H9 (cell line): ENCODE measurements at places on chromosomes 16 and 17.

DNA sequence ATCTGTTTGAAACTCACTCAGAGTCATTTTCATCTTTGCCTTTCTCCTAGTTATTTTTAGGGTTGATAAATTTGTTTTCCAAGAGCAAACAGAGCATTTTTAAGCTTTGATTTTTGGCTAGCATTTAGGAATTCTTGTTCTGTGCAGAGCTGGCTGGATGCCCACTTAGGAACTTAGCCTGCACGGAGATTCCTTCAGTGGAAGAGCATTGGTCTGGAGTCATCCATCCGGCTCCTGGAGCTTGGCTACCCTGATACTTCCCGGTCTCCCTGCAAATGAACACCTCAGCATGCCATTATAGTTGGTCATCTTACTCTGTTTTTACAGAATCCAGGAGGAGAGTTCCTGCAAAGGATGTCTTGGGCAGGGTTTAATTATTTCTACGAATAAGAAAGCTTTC, 57.1 kb downstream of the SPECC1 start:
- no peak overlapping the region for H3K4me3 ChIP-seq
- H3K4me1 ChIP-seq = peaks cover 8% of the 10 kb centered on the region; the same call in 1 of the 2 replicates
- no peak for DNase-seq
- no peaks in the 10 kb centered on the region for H3K27me3 ChIP-seq
- H3K27ac ChIP-seq = no peak overlapping the region
- no peaks in the 10 kb centered on the region for H3K36me3 ChIP-seq

DNA sequence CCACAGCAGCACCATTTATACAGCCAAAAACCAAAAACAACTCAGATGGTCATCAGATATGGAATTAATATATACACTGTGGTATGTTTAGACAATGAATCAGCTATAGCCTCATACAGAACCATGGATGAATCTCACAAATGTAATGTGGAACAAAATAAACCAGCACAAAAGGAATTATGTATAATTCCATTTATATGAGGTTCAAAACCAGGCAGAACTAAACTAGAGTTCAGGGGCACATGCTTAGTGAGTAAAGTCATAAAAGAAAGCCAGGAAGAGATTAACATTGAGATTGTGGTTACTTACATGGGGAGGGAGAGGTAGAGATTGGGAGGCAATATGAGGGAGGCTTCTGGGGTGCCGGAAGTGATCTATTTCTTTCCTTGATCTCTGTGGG, 231.1 kb downstream of the COPRS start:
- no peaks in the 10 kb centered on the region for H3K4me1 ChIP-seq
- no peak for DNase-seq
- H3K4me3 ChIP-seq = no peak overlapping the region
- H3K36me3 ChIP-seq = peaks cover 8% of the 10 kb centered on the region

DNA sequence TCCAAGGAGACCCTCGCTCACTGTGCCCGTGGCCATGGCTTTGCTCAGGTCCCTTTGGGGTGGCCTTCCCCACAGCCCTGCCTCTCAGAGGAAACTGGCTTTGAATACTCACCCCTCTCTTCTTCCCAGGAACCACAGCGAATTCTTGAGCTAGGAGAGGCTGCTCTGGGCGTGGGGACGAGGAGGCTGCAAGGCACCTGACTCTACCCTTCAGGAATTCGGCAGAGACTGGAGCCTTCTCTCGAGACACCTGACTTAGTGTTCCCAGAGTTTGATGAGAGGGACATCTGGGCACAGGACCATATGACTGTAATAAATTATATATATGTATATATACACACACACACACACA, 6.2 kb downstream of the LLGL2 start:
- H3K4me3 ChIP-seq = no peak overlapping the region
- no peaks in the 10 kb centered on the region for H3K27me3 ChIP-seq
- H3K27ac ChIP-seq = no peak overlapping the region
- no peaks in the 10 kb centered on the region for H3K4me1 ChIP-seq
- DNase-seq = no peak
- peaks cover 17% of the 10 kb centered on the region for H3K36me3 ChIP-seq

GRCh38 chr17:57178839-57179238, 77.5 kb upstream of the MSI2 start:
- no peaks in the 10 kb centered on the region for H3K27me3 ChIP-seq
- H3K36me3 ChIP-seq = no peaks in the 10 kb centered on the region
- H3K4me3 ChIP-seq = no peak overlapping the region
- DNase-seq = no peak
- H3K4me1 ChIP-seq = no peaks in the 10 kb centered on the region

GRCh38 chr16:64012166-64012565, 1109.7 kb downstream of the CDH11 start:
- no peak overlapping the region for H3K27ac ChIP-seq
- H3K4me1 ChIP-seq = no peaks in the 10 kb centered on the region
- H3K36me3 ChIP-seq = peaks cover 2% of the 10 kb centered on the region; the same call in 1 of the 3 replicates
- no peak overlapping the region for H3K4me3 ChIP-seq

GRCh38 chr16:87457061-87457611, 35.7 kb downstream of the ZCCHC14 start:
- H3K27ac ChIP-seq = no peak overlapping the region
- DNase-seq = no peak
- peaks cover 44% of the 10 kb centered on the region for H3K36me3 ChIP-seq
- H3K4me3 ChIP-seq = no peak overlapping the region
- no peaks in the 10 kb centered on the region for H3K27me3 ChIP-seq
- no peaks in the 10 kb centered on the region for H3K4me1 ChIP-seq

- peaks cover 65% of the 10 kb centered on the region for H3K36me3 ChIP-seq
- H3K27me3 ChIP-seq = no peaks in the 10 kb centered on the region
- H3K4me3 ChIP-seq = peak overlapping the region; percentile 95
- no peaks in the 10 kb centered on the region for H3K4me1 ChIP-seq
These were observed 669 bp downstream of the RNF167 start for GRCh38 chr17:4940555-4941318.

GRCh38 chr17:40364121-40364861, at the start of gene GJD3:
Gene GJD3, minus strand, starts transcription at chr17:40364737. Its CDS starts 922 bp downstream, at chr17:40363815.
- no peak within 1 kb of the TSS for H3K27ac ChIP-seq
- peak within 1 kb of the TSS; percentile 82 for H3K4me3 ChIP-seq
- peaks cover 9% of the 10 kb centered on the region; the same call in 1 of the 2 replicates for H3K27me3 ChIP-seq
- DNase-seq = peak; percentile 89
- H3K4me1 ChIP-seq = peaks cover 3% of the 10 kb centered on the region

GRCh38 chr17:30433514-30433913, 43.7 kb upstream of the GOSR1 start:
- peaks cover 28% of the 10 kb centered on the region for H3K36me3 ChIP-seq
- H3K4me1 ChIP-seq = no peaks in the 10 kb centered on the region
- H3K4me3 ChIP-seq = no peak overlapping the region
- DNase-seq = no peak
- no peaks in the 10 kb centered on the region for H3K27me3 ChIP-seq

DNA sequence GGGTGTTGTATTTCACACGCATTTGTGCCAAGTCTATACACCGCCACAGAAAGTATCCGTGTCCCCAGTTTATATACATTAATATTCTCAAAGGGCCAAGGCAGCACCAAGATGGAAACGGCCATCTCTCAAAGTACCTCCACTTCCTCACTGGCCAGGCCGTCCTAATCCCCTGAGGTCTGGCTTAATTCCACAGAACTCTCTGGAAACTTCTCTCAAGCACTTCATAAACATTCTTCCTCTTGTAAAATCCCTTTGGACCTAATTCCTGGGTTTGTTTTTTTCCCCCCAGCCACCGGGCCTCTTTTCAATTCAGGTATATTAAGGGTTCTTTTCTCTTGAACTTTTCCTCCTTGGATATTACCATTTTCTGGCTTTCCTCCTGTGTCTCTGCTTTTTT, 5.1 kb upstream of the ERN1 start:
- H3K4me1 ChIP-seq = no peaks in the 10 kb centered on the region
- H3K36me3 ChIP-seq = no peaks in the 10 kb centered on the region
- H3K4me3 ChIP-seq = no peak overlapping the region

- peaks cover 1% of the 10 kb centered on the region; the same call in 1 of the 2 replicates for H3K27me3 ChIP-seq
- peak overlapping the region; percentile 65 for H3K4me3 ChIP-seq
- no peaks in the 10 kb centered on the region for H3K4me1 ChIP-seq
- peaks cover 11% of the 10 kb centered on the region for H3K36me3 ChIP-seq
- H3K27ac ChIP-seq = no peak overlapping the region
These were observed 388.5 kb downstream of the SEC14L1 start for GRCh38 chr17:77529328-77529650.

GRCh38 chr16:48955837-48956236, 325.8 kb downstream of the CBLN1 start:
- no peaks in the 10 kb centered on the region for H3K27me3 ChIP-seq
- no peak overlapping the region for H3K4me3 ChIP-seq
- H3K27ac ChIP-seq = no peak overlapping the region
- H3K36me3 ChIP-seq = no peaks in the 10 kb centered on the region
- H3K4me1 ChIP-seq = no peaks in the 10 kb centered on the region

- peaks cover 19% of the 10 kb centered on the region; the same call in 1 of the 2 replicates for H3K4me1 ChIP-seq
- H3K36me3 ChIP-seq = no peaks in the 10 kb centered on the region
- H3K4me3 ChIP-seq = peak overlapping the region; percentile 69
- peak overlapping the region; percentile 73 for H3K27ac ChIP-seq
- DNase-seq = peak; percentile 69
These were observed 7.4 kb downstream of the LRRC75A start for GRCh38 chr17:16484445-16485175.

DNA sequence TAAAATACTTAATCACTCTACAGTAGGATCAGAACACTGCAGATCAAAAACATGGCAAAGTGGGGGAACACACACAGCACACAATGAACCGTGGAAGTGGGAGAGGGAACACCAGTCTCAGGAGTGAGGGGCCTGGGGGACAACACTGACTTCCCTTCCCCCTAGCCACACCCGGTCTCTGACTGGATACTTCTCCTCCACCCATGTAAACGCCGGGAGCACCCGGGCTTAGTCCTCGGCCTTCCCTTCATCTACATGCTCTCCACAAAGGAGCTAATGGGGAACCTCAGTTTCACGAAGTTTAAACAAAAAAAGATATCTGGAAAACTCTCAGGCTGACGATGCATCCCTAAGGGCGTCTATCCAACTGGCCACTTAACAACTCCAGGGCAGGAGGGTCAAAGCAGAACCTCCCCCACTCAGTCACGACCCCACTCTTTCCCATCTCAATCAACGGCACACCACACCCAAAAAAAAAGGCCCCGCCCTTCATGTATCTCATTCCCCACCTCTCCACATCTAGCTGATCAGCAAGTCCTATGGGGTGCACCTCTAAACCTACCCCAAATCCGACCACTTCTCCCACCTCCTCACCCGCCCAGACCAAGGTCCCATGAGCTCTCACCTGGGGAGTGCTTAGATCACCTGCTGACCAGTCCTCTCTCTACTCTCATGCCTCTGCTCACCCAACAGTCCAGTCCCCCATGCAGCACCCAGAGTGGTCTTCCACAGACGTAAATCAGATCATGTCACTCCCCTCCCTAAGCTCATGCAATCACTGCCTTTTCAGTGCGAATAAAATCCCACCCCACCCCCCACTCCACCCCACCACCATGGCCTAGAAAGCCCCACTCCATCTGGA, 7.4 kb downstream of the ZDHHC7 start:
- H3K4me1 ChIP-seq = no peaks in the 10 kb centered on the region
- peaks cover 10% of the 10 kb centered on the region; the same call in 1 of the 3 replicates for H3K36me3 ChIP-seq
- no peak overlapping the region for H3K4me3 ChIP-seq
- DNase-seq = no peak
- no peaks in the 10 kb centered on the region for H3K27me3 ChIP-seq

GRCh38 chr17:78381601-78382232, 3.3 kb downstream of the PGS1 start:
- H3K27me3 ChIP-seq = no peaks in the 10 kb centered on the region
- DNase-seq = peak; percentile 60
- H3K4me1 ChIP-seq = peaks cover 12% of the 10 kb centered on the region
- H3K36me3 ChIP-seq = peaks cover 3% of the 10 kb centered on the region; the same call in 2 of the 3 replicates
- H3K27ac ChIP-seq = no peak overlapping the region
- H3K4me3 ChIP-seq = peak overlapping the region; percentile 11; the same call in 1 of the 2 replicates

GRCh38 chr16:3879887-3880564, 487 bp downstream of the CREBBP start:
- H3K4me3 ChIP-seq = peak overlapping the region; percentile 83
- DNase-seq = peak; percentile 35
- H3K36me3 ChIP-seq = peaks cover 20% of the 10 kb centered on the region
- H3K27ac ChIP-seq = no peak overlapping the region
- no peaks in the 10 kb centered on the region for H3K27me3 ChIP-seq

GRCh38 chr16:69286941-69287713, 24.0 kb upstream of the VPS4A start:
- H3K4me1 ChIP-seq = no peaks in the 10 kb centered on the region
- H3K36me3 ChIP-seq = peaks cover 2% of the 10 kb centered on the region; the same call in 2 of the 3 replicates
- no peak overlapping the region for H3K27ac ChIP-seq

DNA sequence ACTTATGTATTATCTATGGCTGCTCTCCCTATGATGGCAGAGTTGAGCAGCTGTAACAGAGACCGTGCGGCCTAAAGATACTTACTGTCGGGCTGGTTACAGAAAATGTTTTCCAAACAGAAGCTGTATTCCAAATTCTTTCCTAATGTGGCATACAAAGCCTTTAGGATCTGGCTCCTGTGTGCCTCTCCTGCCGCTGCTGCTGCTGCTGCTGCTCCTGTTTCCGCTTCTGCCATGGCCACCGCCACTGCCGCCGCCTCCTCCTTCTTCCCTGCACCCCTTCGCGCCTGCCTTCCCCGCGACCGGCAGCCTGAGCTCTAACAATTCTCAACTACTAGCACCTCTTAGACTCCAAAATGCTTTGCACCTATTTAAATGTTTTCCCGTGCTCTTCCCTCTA, 263.9 kb upstream of the TBX2 start:
- H3K27ac ChIP-seq = no peak overlapping the region
- no peaks in the 10 kb centered on the region for H3K36me3 ChIP-seq
- no peaks in the 10 kb centered on the region for H3K4me1 ChIP-seq
- no peaks in the 10 kb centered on the region for H3K27me3 ChIP-seq
- no peak overlapping the region for H3K4me3 ChIP-seq

DNA sequence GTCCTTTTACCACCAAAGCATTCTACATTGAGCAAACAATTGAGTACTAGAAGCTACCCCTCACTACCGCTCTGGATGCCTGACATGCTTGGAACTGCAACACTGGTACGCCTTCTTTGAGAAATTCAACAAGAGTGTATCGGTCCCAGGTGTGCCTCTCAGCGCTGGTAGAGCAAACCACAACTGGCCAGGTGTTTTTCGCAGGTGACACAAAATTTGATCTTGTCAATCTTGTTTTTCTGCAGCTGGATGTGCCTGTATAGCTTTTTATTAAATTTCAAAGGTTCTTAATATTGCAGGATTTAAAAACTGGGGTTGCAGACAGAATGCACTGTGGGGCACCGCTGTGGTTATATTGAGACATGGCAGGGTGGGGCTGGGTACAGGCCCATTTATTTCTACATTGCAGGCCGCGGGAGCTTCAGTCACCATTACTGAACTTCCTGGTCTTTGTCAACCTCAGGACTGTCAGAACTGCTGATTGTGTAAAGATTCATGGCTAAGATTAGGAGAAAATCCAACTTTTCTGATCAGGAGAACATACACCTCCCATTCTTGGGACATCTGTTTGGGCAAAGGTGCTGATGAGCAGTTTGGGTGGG, 4.5 kb upstream of the SNX20 start:
- no peak for DNase-seq
- no peak overlapping the region for H3K4me3 ChIP-seq
- no peaks in the 10 kb centered on the region for H3K27me3 ChIP-seq
- H3K4me1 ChIP-seq = no peaks in the 10 kb centered on the region
- H3K27ac ChIP-seq = no peak overlapping the region
